Kidney (tissue), 22 donors: ENCODE measurements at places on chromosomes 7 and 10. TPM values are rescaled to one million over a fixed set of nuclear protein-coding genes. Genes with fewer than 3 reads are reported as not detected.

MRPS17 gene
- total RNA-seq, result 12.5 TPM

HOXA6 gene
- 22.0 TPM for total RNA-seq

SLIT1 gene
- 0.35 TPM for total RNA-seq

HERPUD2 gene
- total RNA-seq, result 28.9 TPM

SCART1 gene
- 3.9 TPM for total RNA-seq

PRR15 gene
- 21.2 TPM for total RNA-seq

SCIN gene
- total RNA-seq, result 141 TPM

NACAD gene
- total RNA-seq, result 4.2 TPM

TRIM74 gene
- 1.3 TPM for total RNA-seq

ELMO1 gene
- total RNA-seq, result 35.4 TPM

IFRD1 gene
- 31.5 TPM for total RNA-seq

CAV1 gene
- 67.2 TPM for total RNA-seq

IMMP2L gene
- total RNA-seq, result 46.4 TPM

DNA sequence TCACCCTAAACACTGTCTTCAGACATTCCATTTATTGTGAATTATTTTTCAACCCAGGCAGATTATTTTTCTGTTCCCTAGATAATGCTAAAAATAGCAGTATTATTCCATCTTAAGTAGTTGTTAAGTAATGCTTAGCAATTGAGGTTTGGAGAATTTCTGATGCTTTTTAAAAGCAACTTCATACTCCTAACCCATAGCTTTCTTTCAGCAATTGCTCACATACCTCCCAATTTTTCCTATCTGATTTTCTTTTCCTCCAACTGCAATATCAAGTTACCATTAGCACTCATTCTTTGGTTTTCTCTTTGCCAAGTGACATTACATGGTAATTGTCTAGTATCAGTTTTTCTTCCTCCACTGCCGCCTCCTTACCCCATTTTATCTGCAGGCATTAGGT is 104.7 kb downstream of the GPR85 start:
- DNase-seq, result no peak

- DNase-seq, result peak; percentile 94
Observed at GRCh38 chr7:974820-975681, at the start of gene COX19. COX19 (minus strand) TSS chr7:975549; CDS start chr7:975509, 40 bp downstream.

- DNase-seq, result no peak
Observed at GRCh38 chr10:99605351-99605750, 14.9 kb downstream of the SLC25A28 start.

- no peak for DNase-seq
Observed at GRCh38 chr10:120931999-120932398, 80.8 kb downstream of the WDR11 start.

- no peak for DNase-seq
Observed at GRCh38 chr10:15460661-15461060, 89.6 kb upstream of the FAM171A1 start.

- DNase-seq, result no peak
Observed at GRCh38 chr10:122140941-122141623, 130.0 kb upstream of the BTBD16 start.

GRCh38 chr10:111076191-111076681 is 593 bp upstream of the ADRA2A start:
- peak; percentile 91 for DNase-seq

- DNase-seq, result no peak
Observed at GRCh38 chr7:138237995-138238394, 161.7 kb downstream of the AKR1D1 start.

DNA sequence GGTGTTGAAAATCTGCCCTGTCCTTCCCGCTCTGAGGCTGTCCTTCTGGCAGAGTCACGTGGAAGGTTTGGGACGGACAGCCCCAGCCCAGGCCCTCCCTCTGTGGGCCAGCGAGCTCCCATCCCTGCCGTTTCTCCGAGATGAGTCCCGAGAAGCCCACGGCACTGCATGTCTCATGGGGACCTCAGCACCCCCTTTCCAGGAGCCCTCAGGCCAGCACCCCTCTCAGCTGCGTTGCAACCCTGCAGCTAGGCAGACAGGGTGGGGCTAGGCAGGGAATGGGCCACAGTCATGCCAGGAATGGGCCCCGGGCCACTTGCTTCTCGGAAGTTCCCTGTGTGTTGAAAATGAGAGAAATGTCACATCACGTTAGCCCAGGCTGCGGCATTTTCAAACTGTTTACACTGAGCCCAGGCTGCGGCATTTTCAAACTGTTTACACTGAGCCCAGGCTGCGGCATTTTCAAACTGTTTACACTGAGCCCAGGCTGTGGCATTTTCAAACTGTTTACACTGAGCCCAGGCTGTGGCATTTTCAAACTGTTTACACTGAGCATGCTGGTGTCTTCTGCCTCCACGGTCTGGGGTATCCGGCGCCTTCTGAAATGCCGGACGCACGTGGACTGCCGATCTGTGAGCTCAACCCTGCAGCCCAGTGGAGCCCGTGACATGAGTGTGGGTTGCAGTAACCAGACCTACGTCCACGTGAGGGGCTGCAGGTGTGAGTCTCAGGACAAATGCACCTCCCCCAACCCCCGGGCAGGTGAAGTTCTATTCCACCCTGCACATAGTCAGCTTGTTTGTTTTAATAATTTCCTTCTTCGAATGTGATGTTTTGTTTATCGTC is 42.6 kb downstream of the FAM20C start:
- no peak for DNase-seq

DNA sequence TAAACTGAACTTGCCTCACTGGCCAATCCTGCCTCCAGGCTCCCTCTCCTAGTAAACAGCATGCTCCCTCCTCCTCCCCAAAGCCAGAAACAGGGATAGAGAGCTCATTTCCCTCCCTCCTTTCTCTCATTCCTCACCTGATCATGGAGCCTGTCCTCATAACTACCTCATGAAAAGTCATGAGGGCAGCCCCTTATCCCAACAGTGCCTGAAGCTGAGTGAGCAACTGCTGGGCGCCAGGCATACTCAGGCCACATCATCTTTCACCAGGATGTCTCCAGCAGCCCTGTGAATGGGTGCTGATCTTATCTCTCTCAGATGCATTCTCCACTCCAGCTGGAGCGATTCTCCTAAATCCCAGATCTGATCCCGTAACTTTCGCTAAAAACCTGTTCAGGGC is 307.2 kb downstream of the PRPF18 start:
- no peak for DNase-seq

DNA sequence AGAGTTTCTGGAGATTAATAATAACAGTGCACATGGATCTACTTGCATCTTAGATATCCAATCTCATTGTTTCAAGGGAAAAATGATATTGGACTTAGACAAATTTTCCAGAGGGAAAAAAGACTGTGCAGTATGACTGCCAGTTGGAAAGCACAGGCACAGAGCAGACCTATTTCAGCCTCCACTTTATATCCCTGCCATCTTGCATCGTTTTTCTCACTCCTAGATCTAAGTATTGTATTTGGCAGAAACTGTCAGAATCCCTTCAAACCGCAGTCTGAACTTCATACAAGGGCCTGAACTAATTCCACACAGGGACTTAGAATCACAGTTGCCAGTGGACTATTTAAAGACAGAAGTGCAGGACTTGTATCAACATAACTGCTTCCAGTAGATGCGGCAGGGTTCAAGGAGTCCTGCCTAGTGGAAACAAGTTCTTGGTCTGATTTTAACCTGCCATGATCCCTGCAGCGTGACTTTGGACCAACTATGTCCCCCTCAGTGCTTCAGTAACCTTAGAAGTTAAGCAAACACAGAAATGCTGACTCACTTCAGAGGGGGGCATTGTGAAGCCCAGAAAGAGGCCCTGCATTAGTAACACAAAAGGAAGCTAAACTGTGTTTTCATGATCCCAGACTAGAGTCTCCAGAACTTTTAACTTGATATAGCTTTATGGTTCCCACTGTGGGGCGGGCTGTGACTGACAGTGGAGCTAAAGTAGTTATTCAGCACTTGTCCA is 95.7 kb upstream of the PALS2 start:
- peak; percentile 60 for DNase-seq

DNA sequence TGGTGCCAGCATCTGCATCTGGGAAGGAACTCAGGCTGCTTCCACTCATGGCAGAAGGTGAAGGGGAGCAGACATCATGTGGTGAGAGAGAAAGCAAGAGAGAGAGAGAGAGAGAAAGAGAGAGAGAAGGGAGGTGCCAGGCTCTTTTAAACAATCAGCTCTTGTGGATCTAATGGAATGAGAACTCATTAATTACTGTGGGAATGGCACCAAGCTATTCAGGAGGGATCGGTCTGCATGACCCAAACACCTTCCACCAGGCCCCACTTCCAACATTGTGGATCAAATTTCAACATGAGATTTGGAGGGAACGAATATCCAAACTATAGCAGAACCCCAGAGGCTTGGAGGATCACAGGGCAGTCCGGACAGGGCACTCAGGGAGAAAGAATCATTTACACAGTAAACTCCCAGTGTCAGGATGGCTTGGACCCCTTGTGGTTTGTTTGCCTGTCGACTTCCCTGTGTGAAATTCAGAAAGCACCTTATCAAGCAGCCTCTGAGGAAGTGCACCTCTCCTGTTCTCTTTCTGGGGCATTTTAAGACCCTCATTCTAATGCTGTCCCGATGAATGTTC is 308.5 kb downstream of the REEP3 start:
- DNase-seq, result no peak

GRCh38 chr7:128448751-128449302 is 6.9 kb upstream of the HILPDA start:
- no peak for DNase-seq

DNA sequence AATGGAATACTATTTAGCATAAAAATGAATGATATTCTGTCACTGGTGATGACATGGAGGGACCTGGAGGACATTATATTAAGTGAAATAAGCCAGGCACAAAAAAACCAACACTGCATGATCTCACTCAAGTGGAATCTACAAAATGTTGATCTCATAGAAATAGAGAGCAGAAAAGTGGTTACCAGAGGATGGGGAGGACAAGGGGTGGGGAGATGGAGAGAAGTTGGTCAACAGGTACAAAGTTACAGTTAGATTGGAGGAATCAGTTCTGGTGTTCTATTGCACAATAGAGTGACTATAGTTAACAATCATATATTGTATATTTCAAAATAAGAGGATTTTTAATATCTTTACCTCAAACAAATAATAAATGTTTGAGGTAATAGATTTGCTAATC is 24.7 kb upstream of the SLC18A3 start:
- no peak for DNase-seq

- no peak for DNase-seq
Observed at GRCh38 chr10:33187427-33187999, 147.0 kb downstream of the NRP1 start.

DNA sequence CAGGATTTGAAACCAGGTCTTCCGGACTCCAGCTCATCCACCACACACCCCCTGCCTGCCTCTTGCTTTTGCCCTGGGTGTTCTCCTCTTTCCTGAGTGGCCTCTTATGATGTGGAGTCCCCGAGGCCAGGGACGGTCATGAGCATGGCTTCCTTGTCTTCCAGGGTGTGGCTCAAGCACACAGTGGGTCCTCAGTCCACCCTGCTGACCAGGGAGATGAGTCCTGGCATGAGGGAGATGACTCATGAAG is 32.8 kb downstream of the DNAJB12 start:
- DNase-seq, result no peak

- DNase-seq, result no peak
Observed at GRCh38 chr7:43870316-43870715, 999 bp upstream of the MRPS24 start.

GRCh38 chr10:124975977-124976514 is 34.1 kb downstream of the ZRANB1 start:
- DNase-seq, result no peak

DNA sequence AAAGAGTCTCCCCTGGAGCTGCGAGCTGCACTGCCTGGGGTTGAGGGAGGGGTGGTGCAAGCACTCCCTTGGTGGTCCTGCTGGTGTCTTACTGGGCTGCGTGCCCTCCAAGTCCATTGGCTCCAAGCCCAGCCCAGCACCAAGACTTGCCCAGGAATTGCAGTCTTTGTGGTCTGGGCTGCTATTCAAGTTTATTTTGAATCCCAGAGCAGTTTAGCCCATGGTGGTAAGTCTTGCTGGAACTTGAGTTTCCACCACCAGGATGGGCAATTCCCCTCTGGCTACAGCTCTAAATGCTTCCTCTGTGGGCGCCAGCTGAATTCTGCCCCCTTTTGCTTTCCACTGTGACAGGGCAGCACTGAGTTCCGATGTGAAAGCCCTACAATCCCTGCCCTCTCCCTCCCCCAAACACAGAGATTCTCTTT is 25.1 kb downstream of the GALNT11 start:
- DNase-seq, result no peak

- DNase-seq, result no peak
Observed at GRCh38 chr7:16347827-16348192, 73.5 kb downstream of the CRPPA start.

GRCh38 chr7:55469271-55469681 is 103.0 kb downstream of the VOPP1 start:
- no peak for DNase-seq

- DNase-seq, result no peak
Observed at GRCh38 chr10:125137601-125138438, 22.5 kb downstream of the CTBP2 start.

GRCh38 chr7:158053183-158053915 is 534.3 kb downstream of the PTPRN2 start:
- no peak for DNase-seq

GRCh38 chr10:127585519-127586023 is 36.5 kb downstream of the NPS start:
- DNase-seq, result no peak

- no peak for DNase-seq
Observed at GRCh38 chr10:132443605-132443982, 46.6 kb downstream of the PWWP2B start.

GRCh38 chr10:86282664-86283465 is 83.7 kb downstream of the GRID1 start:
- DNase-seq, result peak; percentile 4

- DNase-seq, result no peak
Observed at GRCh38 chr10:20233423-20233822, 417.2 kb downstream of the PLXDC2 start.

- peak; percentile 79 for DNase-seq
Observed at GRCh38 chr7:44796034-44796503, 412 bp upstream of the PPIA start.

DNA sequence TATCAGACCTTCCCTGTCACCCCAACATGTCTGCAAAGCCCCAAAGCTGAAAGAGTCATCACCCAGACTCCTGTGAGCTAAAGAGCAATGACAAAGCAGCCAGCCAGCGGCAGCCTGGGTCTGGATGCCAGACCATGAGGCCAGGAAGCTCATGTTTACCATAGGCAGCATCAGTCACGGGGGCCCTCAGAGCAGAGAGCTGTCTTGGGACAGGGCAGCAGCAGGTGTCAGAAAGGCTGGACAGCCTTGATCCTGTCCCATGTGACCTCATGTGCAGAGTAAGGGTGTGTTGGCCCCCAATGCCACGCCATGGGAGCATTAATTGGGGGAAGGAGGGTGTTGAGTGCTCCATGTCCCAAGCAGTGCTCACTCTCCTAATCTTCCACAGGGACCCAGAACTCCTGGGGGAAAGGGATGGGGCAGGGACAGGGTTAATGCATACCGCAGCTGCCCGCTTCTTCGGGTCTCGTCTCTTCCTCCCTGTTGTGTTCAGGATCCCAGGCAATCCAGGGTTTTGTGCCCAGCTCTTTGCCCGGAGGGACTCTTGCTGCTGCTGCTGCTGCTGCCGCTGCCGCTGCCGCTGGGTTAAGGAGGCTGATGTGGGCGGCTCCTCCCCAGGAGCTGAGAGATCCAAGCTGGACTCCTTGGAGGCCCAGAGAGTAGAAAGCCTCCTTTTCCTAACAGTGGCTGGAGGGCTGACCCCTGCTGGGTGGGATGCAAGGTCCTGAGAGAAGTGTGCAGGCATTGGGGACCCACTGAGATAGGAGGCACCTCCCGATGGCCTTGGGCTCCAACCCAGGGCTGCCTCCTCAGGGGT is 7.1 kb downstream of the CCDC201 start:
- DNase-seq, result no peak

GRCh38 chr7:28802450-28802849 is 155.7 kb downstream of the TRIL start:
- no peak for DNase-seq
